ENCODE measurements at places on chromosomes 3 and 15. TPM values are rescaled to one million over a fixed set of nuclear protein-coding genes. Genes with fewer than 3 reads are reported as not detected.

KCNH8 gene
- total RNA-seq = 1.0 TPM

SNX33 gene
- 22.8 TPM for total RNA-seq

C15orf62 gene
- 0.79 TPM for total RNA-seq

TRPM1 gene
- total RNA-seq = not detected

DPPA2 gene
- not detected for total RNA-seq

CISH gene
- total RNA-seq = 43.2 TPM

GATA2 gene
- total RNA-seq = 9.3 TPM

ARHGEF26 gene
- total RNA-seq = 18.0 TPM

ACTC1 gene
- total RNA-seq = 1.1 TPM

CFAP100 gene
- not detected for total RNA-seq

UACA gene
- total RNA-seq = 63.9 TPM

SERINC4 gene
- 0.33 TPM for total RNA-seq

LMAN1L gene
- 3.5 TPM for total RNA-seq

- no peaks in the 10 kb centered on the region for H3K36me3 ChIP-seq
- no peaks in the 10 kb centered on the region for H3K4me1 ChIP-seq
- DNase-seq = no peak
Measured at GRCh38 chr15:42890161-42890913, 30.2 kb downstream of the TTBK2 start.

DNA sequence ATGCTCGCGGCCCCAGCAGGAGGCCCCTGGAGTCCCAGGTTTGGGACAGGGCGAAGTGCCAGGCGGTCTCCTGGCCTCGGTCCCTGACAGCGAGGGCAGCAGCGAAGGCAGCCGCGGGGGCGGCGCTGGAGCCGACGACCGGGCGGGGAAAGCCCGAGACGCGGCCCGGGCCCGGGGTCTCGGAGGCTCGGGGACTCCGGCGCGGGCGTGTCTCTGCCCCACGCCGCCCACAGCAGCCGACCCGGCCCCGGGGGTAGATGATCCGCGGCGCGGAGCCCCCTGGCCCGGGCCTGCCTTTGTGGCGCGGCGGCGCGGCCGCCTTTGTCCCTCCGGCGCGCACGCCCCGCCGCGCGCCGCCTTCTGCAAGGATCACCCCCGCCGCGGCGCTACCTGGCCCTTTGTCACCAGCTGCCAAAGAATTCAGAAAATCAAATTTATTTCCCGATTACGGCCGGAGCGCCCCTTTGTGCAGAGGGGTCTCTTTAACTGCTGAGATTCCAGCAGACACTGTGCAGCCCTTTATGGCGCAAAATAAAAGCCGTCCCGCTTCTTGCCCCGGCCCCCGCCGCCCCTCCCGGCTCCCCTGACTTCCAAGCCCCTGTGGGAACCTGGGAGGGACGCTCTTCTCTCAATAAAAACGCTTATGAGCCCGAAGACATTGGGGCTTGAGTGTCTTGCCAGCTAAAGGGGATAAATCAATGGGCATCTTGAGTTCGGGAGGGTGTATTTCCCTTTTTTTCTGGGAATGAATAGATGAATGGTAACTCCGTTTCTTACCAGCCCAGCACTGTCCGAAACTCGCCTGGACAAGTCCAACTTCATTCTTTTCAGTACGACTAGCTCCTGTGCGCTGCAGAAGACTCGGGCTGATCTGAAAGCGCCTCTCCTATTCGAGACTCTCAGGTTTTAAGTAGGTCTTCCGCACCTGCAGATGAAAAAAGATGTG, 68.4 kb downstream of the HES1 start:
- H3K27me3 ChIP-seq = no peaks in the 10 kb centered on the region
- peak overlapping the region; percentile 72 for H3K27ac ChIP-seq
- H3K4me1 ChIP-seq = peaks cover 63% of the 10 kb centered on the region

GRCh38 chr3:125591116-125591760, 4.1 kb downstream of the OSBPL11 start:
- no peaks in the 10 kb centered on the region for H3K36me3 ChIP-seq
- no peak overlapping the region for H3K27ac ChIP-seq
- no peak for DNase-seq

GRCh38 chr3:58179235-58180098, 31.3 kb downstream of the DNASE1L3 start:
- no peak overlapping the region for H3K27ac ChIP-seq
- peaks cover 25% of the 10 kb centered on the region for H3K4me1 ChIP-seq
- DNase-seq = no peak
- H3K36me3 ChIP-seq = no peaks in the 10 kb centered on the region

- no peak overlapping the region for H3K27ac ChIP-seq
- no peaks in the 10 kb centered on the region for H3K36me3 ChIP-seq
- no peaks in the 10 kb centered on the region for H3K4me1 ChIP-seq
- H3K27me3 ChIP-seq = no peaks in the 10 kb centered on the region
- no peak overlapping the region for H3K4me3 ChIP-seq
- peak; percentile 15 for DNase-seq
Measured at GRCh38 chr15:29449136-29449535, 179.5 kb upstream of the NSMCE3 start.

DNA sequence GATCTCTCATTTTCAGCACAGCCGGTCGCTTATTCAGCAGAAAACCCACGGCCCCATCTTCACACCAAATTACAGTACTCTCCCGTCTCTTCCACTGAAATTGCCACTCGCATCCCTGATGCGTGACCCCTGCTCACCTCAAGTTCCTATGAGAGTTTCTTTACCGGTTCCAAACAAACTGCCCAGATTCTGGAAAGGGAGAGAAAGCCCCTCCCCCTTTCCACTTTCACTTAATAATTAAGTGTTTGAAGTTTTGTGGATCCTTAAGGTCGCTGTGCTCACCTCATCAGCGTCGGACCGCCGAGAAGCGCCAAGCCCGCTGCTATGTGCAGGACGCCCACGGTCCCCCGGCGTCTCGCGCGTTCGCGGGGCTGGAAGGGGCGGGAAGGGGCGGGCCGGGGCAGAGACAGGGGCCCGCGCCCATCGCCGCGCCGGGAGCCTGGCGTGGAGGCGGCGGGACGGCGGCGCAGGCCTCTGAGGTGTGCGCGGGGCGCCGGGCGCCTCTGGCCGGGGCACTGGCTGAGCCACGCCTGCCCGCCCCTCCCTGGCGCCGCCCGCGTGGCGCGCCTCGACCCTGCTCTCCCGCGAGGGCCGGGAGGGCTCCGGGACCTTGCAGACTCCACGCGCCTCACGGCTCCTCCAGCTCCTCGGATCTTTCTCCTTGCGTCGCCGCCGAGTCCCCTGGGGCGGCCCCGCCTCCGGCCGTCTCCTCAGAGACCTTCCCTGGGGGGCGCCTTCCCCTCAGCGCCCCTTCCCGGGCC, at the start of gene GPR156:
TSS of gene GPR156 (minus strand) at position 476 of the 761 bp plus-strand sequence. CDS start 41,124 bp downstream, outside the sequence.
- H3K27me3 ChIP-seq = no peaks in the 10 kb centered on the region
- no peak within 1 kb of the TSS for H3K27ac ChIP-seq
- H3K4me3 ChIP-seq = peak within 1 kb of the TSS; percentile 31
- H3K36me3 ChIP-seq = no peaks in the 10 kb centered on the region
- H3K4me1 ChIP-seq = peaks cover 4% of the 10 kb centered on the region

DNA sequence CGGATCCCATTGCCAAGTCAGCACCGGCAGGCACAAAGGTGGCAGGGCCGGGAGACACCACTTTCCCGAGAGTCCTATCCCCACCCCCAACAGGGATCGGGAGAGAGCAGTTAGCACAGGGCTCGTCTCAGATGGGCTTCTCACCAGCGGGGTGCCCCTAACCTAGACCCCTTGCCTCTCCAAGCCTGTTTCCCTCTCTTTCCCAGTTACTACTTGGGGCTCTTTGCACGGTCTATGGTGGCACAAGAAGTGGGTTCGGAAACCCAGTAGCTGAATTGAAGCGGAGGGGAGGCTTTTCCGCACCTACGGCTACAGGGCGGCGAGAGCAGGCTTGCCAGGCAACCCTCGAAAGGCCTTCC, 383 bp upstream of the EFCC1 start:
- H3K4me1 ChIP-seq = peaks cover 11% of the 10 kb centered on the region
- H3K36me3 ChIP-seq = no peaks in the 10 kb centered on the region
- no peaks in the 10 kb centered on the region for H3K27me3 ChIP-seq
- H3K27ac ChIP-seq = peak overlapping the region; percentile 60
- DNase-seq = no peak

DNA sequence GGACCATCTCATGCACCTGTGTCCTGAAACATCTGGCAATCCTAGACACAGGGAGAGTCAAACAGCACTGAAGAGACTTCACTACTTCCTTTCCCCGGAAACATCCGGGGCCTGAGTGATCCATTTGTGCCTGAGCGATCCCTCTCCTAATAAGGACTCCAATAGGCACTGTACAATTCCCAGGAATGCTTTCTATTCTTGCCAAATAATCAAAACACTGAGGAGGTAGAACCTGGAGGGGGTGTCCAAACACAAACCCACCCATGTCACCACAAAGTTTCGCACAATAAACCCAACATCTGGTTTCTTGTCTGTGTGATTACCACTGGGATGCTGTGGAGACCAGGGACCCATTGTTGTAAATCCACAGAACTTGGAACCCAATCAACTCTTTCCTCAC, 205.0 kb downstream of the OPA1 start:
- no peaks in the 10 kb centered on the region for H3K4me1 ChIP-seq
- H3K36me3 ChIP-seq = no peaks in the 10 kb centered on the region
- no peak overlapping the region for H3K4me3 ChIP-seq

GRCh38 chr3:35597490-35597889, 41.8 kb upstream of the ARPP21 start:
- DNase-seq = no peak
- H3K36me3 ChIP-seq = no peaks in the 10 kb centered on the region
- H3K27me3 ChIP-seq = no peaks in the 10 kb centered on the region
- H3K4me3 ChIP-seq = no peak overlapping the region
- no peak overlapping the region for H3K27ac ChIP-seq

GRCh38 chr3:187021748-187022402, 91.5 kb downstream of the ST6GAL1 start:
- peak overlapping the region; percentile 66 for H3K27ac ChIP-seq
- H3K4me1 ChIP-seq = peaks cover 77% of the 10 kb centered on the region
- no peak for DNase-seq
- no peak overlapping the region for H3K4me3 ChIP-seq

GRCh38 chr3:181703601-181704420, 7.9 kb upstream of the SOX2 start:
- no peaks in the 10 kb centered on the region for H3K36me3 ChIP-seq
- peaks cover 8% of the 10 kb centered on the region for H3K4me1 ChIP-seq
- no peak overlapping the region for H3K27ac ChIP-seq
- H3K27me3 ChIP-seq = peaks cover 56% of the 10 kb centered on the region

DNA sequence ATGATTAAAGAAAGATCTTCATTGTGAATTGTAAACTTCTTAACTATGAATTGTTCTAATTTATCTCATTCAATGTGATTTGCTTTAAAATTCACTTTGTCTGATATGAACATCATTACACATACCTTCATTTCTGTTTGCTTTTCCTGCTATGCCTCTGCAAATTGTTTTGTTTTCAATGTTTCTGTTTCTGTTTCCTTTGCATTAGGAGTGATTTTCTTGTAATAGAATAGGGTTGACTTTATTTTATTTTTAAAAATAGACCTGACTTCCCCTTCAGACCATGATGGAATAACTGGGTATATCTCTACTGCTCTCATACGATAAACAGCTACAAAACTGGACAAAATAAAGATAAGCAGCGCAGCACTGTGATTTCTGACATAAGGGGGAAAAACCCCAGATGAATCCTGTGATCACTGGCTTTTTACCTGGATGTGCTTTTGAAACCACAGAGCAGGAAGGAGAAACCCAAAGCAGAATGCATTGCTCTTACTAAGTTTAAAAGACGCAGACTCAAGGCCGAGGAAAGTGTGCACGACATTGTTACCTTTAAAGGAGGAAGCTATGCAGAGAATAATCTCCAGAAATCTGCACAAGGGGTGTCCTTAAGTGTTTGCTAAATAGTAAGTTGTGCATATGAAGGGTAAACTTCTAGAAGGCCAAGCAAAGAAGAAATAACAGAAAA, 420.2 kb downstream of the TBC1D5 start:
- no peak overlapping the region for H3K27ac ChIP-seq
- no peak for DNase-seq
- no peaks in the 10 kb centered on the region for H3K27me3 ChIP-seq
- H3K36me3 ChIP-seq = no peaks in the 10 kb centered on the region

GRCh38 chr15:81387621-81388435, 13.8 kb upstream of the TMC3 start:
- no peaks in the 10 kb centered on the region for H3K36me3 ChIP-seq
- no peaks in the 10 kb centered on the region for H3K27me3 ChIP-seq
- no peak overlapping the region for H3K27ac ChIP-seq
- no peaks in the 10 kb centered on the region for H3K4me1 ChIP-seq
- no peak for DNase-seq
- no peak overlapping the region for H3K4me3 ChIP-seq

DNA sequence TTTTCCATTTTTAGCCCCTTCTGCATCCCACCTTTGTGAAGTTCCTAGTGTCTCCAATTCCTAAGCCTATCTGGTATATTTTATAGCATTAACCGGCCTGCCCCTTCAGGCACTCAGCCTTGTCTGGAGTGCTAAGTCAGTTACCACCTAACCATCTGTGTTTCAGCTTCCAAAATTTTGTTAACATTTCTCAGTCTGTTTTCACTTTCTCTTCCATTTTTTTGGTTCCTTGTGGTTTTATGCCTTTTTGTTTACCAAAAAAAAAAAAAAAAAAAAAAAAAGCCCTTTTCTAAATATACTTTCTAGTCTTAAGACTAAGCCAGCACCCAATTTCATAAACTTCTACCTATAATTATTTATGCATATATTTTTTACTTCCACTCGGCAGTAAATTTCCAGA, 92.4 kb downstream of the CSNK1G1 start:
- no peaks in the 10 kb centered on the region for H3K36me3 ChIP-seq
- H3K4me3 ChIP-seq = no peak overlapping the region

DNA sequence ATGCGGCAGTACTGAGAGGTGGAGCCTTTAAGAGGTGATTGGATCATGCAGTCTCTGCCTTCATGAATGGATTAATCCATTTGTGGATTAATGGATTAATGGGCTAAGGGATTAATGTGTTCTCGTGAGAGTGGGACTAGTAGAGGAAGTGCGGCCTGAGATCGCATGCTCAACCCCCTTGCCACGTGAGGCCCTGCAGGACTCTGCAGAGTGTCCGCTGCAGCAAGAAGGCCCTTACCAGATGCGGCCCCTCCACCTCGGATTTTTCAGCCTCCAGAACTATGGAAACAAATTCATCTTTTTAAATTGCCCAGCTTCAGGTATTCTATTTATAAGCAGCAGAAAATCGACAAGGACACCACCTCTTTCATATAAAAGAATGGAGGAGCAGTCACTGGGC, 148.8 kb downstream of the TPRA1 start:
- H3K4me1 ChIP-seq = no peaks in the 10 kb centered on the region
- DNase-seq = no peak
- H3K27me3 ChIP-seq = no peaks in the 10 kb centered on the region
- H3K36me3 ChIP-seq = no peaks in the 10 kb centered on the region
- no peak overlapping the region for H3K4me3 ChIP-seq
